ENCODE measurements at places on chromosomes 3 and 15.

DNA sequence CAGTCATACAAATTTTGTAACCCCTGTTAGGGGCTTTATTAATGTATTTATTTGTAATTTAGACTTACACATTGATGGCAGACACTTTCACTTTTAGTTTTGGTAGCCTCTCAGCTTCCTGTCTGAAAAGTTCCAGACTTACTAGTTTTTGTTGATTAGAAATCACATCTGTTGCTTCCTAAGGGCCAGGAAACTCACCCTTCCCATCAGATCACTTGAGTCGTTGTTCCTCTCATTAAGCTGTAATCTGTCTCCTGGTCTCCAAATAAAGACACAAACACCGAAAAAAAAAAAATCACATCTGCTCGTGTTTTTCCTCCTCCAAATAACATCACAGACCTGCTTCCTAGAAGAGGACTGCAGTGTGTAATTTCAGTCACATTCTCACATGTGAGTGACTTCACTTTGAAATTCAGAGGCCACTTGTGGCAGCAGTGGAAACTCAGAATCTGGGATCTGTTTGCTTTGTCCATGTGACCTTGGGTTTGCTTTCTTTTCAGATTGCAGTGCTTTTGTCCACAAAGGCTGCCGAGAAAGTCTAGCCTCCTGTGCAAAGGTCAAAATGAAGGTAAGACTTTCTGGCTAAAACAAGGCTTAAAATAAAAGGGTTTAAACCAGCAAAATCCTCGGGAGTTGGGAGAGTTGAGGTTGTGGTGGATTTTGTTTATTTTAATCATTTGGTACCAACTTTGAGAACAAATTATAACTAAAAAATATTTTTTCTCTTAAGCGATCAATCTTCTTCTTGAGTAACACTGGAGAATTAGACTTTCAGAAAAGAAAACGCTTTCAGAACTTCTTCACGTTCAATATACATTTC, 87.0 kb downstream of the KLHL25 start:
- DNase-seq = no peak

DNA sequence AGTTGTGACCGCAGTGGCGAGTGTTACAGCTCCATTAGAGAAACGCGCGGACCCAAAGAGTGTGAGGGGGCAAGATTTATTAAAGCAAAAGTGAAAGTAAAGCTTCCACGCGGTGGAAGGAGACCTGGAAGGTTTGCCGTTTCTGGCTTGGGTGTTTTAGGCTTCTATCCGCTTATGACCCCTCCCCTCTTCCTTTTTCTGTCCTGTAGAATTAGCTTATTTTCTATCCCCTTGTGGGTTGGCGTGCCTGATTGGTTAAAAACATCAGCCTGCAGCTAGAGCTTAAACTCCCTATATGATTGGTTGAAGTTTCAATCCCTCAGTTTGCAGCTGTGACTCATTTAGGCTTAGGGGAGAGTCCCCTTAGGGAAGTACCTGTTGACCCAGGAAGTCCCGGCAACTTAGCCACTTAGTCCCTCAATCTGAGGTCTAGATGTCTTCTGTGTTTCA, 39.6 kb downstream of the C3orf38 start:
- no peak for DNase-seq

GRCh38 chr15:66027268-66027805, 158.0 kb downstream of the RAB11A start:
- no peak for DNase-seq

GRCh38 chr3:44355362-44356033, 16.9 kb downstream of the TCAIM start:
- peak; percentile 48 for DNase-seq

DNA sequence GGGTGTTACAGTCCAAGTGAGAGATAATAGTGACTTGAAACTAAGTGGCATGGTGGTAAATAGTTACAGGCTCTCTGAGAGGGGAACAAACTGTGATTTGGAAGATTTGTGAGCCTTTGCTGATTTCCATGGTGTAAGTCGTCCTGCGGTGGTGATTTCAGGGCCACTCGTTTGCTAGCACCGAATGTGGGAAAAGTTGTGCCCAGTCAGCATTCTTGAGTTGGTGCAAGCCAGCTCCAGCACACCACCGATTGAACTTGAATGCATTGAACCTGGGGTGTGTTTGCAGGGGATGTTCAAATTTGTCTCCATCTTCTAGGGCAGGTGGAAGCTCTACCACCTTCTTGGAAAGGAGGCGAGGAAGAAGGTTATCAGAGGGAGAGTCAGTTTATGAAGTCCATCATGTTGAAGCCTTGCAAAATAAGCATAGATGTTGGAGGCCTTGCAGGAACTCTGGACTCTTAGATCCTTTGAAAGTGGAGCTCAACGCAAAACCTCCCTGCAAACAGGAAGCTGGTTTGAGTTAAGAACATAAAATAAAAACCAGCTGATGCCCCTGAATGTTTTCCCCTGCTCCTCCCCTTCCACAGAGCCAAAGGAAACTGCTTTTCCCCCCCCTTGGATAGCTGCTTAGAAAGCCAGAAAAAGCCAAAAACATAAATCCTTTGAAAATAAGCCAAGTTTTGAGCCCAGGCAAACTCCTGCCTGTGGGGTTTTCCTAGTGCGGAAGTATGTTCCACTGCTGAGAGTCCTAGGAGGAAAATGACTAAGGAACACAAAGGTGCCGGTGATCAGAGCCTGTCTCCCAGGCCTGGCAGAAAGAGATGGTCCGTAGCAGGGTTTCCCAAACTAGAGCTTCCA, 21.9 kb downstream of the MAPKBP1 start:
- peak; percentile 58 for DNase-seq

DNA sequence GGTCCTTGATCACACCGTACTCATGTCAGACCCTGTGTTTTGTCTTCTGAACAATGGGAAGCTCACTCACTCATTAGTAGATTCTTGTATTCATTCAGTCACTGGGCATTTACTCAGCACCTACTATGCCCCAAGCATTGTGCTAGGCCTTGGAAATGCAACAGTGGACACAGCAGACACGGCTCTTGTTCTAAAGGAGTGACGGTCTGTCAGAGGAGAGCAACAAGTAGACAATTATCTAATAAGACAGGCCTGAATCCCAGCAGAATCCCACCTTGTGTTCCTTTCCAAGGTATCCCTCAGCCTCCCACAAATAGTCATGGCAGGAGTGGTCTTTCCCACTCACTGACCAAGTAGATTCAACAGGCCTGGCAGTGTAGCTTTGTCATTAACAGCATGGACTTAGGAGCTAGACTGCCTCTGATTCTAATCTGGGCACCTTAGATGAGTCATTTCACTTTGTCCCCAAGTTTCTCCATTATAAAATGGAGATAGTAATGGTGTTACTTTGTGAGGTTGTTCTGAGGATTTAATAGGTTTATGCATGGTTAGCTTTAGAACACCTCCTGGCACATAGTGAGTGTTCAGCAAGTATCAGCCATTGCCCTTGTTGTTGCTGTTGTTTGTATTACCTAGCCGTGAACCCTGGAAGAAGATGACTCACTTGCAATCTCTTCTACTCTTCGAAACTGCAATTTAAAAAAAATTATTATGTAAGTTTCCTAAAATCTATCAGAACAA, 69.1 kb downstream of the SSUH2 start:
- DNase-seq = no peak

DNA sequence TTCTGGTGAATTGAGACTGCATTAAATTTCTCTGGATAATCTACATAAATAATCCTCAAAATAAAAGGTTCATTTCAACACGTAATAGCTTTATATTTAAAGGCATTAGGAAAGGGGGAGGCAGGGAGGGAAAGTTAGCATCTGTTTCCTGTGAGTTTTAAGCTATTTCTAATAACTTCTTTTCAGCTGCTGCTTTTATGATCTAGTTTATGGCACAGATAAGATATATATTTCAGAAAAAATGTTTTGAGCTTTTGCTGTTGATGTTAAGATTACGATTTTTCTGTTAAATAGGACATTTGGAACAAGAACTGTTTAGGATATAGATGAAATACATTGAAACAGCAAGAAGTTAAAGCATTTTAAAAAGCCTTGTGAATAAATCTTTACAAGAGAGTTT, 30.0 kb downstream of the UBE2E1 start:
- no peak for DNase-seq

DNA sequence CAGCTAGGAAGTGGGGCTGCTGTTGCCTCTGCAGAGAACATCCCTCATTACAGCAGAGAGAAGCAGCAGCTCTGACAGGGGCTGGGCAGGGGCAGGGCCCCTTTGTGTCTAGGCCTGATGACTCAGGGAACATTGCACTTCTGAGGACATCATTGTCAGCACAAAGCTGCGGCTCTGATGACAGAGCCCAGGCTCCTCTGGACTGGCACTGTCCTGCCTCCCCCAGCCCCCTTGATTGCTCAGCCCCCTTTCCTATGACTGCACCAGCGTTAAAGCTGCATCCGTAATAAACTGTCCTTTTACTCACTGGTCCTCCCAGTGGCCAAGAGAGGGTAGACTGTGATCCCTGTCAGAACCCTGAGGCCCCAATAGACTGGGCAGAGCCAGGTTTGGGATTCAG, 18.3 kb downstream of the TRH start:
- no peak for DNase-seq

- DNase-seq = no peak
These were observed 121.4 kb downstream of the VGLL4 start for GRCh38 chr3:11522398-11522715.

DNA sequence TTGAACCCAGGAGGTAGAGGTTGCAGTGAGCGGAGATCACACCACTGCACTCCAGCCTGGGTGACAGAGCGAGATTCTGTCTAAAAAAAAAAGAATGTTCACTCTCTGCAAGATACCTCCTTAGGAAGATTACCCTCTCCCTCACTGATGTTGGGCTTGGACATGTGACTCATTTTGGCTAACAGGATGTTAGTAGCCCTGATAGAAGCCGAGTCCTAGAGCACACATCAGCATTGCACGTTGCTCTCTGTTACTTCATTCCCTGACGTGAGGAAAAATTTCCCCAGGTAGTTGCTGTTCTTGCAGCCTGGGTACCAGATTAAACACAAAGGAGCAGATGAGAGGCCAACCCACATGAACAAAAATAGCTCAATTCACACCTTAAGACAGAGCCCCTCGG, 78.1 kb upstream of the PRICKLE2 start:
- DNase-seq = no peak
